ENCODE measurements at places on chromosomes 16 and 17.

DNA sequence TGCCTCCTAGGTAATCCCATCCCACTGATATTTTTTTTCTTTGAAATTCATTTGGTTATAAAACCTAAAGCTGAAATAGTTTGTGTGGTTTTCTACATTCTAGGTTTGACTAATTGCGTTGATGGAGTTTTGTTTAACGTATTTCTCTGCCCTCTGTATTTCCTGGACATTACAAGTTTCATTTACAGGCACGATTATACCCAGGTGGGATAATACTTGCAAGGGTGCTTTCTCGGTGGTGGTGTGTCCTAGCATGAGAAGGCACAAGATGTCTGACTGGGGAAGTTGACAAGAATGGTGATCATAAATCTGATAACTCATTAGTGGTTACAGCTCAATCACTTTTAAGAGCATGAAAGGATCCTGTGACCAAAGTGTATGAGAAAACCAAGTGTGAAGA is 45.0 kb downstream of the DYNLRB2 start:
- DNase-seq = no peak

DNA sequence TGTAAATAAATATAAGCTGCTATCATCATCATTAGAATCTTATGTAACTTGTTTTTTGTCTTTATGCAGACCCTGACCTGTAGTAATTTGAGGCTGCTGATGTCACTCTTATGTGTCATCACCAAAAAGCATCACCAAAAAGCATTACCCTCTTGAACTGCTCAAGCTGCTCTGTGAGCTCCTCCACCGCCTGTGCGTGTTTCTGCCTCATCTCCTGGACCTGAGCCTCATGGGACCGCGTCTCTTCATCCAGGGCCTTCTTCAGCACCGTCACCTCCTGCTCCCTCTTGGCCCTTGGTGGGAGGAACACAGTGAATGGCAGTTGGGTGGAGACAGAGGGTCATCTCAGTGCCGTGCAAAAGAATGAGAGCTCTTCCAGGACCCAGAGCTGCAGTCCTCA is 82.4 kb downstream of the NDE1 start:
- no peak for DNase-seq

DNA sequence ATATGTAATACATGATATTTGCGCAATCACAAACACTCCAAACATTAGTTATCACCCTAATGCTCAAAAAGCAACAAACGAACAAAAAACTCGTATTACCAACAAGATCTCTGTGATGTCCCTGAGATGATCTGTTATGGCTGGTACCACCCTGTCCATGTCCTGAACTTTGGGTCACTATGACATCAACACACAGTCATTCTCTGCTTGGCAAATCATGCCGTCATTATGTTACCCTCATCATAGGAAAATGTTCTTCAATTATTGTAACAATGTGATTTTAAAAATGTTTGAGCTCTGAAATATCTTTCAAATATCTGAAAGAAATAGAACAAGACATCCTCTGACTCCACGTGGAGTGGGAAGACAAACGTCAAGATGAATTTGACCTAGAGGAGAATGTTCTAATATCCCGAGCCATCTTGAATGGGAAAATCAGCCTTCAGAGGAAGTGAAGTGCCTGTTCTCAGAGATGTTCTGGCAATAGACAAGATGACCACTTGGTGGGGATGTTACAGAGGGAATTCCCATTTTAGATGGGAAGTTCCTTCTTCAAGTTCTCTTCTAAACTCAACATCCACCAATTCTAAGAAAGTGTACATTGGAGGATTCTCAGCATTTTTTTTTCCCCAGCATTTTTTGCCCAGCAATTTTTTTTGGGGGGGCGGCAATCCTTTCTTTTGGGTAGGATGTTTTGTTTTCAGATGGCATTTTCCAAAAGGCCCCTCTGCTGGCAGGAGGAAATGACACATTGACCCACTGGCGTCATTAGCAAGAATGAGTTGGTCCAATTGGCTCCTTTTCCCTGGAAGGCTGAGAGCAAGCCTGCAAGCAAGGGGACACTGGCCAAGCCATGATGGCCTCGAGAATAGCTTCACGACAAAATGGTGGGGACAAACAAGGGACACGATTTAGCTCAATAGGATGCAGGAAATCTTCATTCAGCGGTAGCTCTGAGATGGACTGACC is 3.7 kb upstream of the HSD17B2 start:
- DNase-seq = no peak

- DNase-seq = no peak
Observed at GRCh38 chr17:73390851-73391250, 79.0 kb upstream of the CDC42EP4 start.

DNA sequence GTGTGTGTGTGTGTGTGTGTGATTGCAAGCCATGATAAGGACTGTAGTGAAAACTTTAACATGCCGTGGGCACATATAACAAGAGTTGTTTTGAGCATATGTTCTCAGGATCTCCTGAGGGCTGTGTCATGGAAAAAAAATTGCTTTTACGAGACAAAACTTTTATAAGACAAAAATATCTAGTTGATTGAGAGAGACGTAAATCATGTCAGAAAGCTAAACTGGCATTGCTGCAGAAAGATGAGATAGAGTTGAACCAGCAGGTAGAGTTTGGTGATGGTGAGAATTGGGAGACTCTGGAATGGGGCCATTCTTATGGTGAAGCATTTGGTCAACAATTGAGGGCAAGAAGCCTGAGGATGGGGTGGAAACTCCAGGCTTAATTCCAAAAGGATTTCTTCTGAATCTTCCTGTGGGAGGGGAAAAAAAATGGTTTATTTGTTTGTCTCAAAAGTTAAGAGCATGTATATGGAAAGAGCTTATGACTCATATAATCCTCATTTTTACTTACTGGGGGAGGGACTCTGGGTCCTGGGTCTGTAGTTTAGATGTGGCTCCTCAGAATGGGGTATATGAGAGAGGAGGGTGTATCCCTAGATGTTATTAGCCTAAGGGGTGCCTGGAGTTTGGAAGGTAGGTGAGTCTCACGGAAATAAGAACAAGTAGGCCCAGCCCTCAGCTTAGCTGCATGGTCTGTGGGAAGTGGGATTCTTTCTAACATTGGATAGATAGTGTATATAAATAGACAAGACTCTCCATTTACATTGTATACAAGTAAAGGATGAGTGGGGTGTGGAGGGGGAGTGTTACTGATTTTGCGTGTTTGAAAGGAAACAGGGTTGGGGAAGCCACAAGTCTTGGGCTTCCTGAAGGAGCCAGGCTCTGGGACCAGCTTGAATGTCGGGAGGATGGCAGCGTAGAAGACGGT is 7.1 kb downstream of the MINK1 start:
- no peak for DNase-seq

DNA sequence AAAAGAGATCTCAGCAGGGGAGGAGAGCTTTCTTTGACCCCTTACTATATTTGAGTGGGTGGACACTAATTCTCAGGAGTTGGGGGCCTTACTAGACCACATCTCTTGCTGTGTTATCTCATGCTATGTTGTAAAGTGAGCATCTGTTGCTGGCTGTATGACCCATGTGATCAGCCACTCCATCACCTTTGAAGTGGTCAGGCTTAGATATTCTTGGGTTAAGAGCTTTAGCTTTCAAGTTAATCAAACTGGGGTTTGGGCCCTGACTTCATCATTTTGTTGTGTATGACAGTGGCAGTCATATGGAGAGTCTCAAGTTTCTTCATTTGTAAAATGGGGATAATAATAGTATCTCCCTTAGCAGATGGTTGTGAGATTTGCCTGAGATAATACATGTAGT is 201.1 kb downstream of the FTO start:
- DNase-seq = no peak

DNA sequence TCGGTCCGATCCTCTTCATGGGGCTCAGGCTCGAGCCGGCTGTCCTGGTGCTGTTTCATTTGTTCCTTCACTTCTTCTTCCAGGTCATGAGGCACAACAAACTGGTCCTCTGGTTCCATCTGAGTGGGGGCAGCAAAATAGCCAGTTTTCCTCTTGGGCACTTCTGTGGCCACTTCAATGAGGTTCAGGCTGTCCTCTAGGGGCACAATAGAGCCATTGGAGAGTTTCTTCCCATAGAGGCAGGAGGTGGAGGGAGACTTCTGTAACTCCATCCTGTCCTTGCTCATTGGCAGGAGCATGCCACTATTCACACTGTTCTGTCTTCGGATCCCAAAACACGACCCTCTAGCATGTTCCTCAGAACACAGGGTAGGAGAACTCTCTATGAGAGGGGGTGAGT is 22.9 kb downstream of the MARVELD3 start:
- no peak for DNase-seq

DNA sequence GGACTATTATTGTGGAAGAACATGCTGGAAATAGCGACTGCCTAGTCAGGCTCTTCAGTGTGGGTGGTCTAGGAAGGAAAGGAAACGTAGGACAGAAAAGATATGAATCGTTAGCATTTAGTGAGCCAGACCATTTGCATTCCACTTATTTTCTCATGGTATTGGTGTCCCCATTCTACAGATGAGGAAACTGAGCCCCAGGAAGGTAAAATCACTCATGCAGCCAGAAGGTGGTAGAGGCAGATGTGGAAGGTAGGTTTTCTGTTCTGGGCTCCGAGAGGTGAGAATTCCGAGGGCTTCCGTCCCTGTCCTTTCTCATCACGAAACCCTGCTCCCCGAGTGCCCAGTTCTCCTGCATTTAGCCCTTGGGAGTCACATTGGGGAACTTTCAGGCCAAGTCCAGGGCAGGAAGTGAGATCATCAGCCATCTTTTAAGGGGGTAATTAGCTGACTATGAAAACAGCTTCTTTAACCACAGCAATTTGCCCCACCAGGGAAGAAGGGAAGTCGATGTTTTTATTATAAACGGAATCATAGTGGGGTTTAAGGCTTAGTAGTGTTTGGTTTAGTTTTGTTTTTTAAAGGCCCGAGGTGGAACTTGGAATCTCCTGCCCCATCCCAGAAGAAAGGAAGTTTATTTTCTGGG is 110.7 kb upstream of the IRX3 start:
- no peak for DNase-seq

DNA sequence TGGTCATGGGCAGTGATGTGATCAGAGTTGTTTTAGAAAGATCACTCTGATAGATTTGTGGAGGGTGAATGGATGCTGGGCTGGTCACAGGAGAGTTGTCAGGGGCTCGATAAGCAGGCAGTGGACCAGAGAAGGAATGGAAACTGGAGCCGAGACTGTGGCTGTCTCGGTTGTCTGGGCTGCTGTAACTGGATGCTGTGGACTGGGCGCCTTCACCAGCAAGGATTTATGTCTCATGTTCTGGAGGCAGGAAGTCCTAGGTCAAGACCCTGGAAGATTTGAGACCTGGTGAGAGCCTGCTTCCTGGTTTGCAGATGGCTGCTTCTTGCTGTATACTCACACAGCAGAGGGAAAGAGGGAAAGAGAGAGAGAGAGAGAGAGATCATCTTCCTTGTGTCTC is 203.6 kb downstream of the HS3ST4 start:
- DNase-seq = no peak

GRCh38 chr16:58684354-58685083 is at the start of gene SLC38A7:
SLC38A7 (minus strand) TSS chr16:58684770; CDS start chr16:58680126, 4,644 bp downstream.
- peak; percentile 62 for DNase-seq

DNA sequence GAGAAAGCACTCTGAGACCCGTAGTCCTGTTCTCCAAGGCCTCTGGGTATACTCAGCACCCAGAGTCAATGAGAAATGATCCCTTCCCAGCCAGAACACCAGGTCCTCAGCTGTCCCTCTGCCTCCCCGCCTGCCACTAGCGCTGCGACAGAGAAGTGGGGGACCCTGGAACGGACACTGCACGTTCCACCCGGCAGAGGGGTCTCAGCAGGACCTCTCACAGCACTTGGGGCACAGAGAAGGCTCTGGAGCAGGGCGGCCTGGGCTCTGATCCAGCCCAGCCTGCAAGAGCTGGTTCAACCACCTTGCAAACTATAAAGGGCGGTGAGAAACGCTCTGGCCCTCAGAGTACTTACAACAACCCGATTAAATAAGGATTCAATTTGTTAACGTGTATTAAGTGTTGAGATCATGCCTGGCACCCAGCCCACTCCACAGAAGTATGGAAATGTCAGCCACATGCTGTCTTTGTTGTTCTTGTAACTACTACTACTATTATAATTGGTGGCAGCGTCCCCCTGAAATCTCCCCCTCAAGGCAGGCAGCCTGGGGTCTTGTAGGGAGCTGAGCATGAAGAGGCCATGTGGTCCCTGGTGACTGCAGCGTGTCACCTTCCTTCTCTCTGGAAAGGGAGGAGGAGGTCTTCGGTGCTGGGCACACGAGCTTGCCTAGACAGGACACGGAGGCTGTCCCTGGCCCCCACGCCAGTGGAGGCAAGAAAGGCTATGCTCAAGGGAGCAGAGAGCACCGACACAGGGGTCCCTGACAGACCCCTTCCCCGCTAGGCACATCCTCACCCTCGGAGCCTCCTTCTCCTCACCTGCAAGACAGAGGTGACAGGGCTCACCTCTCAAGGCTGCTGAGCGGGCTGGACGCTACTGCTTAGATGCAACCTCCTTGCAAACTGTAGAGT is 2.4 kb downstream of the OSGIN1 start:
- DNase-seq = no peak

- no peak for DNase-seq
Observed at GRCh38 chr17:65535777-65536572, 25.5 kb downstream of the AXIN2 start.

- DNase-seq = no peak
Observed at GRCh38 chr17:78322327-78322857, 37.5 kb downstream of the SOCS3 start.

DNA sequence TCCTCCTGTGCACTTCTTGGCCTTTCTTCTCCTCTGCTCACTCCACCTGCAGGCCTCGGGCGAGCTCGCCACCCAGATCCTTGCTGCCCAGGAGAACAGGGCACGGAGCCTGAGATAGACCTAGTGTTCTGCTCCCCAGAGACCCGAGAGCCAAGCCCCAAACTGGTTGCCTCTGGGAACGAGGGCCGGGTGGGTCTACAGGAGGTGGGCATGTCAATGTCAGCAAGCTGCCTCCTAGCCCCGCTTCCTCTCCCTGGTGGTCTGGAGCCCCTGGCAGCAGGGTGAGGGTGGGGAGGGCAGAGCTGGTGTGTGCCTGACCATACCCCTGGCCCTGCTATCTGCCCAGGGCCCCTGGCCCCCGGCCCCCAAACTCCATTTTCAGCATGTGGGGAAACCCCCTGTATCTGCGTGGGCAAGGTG is 841 bp upstream of the NDRG4 start:
- no peak for DNase-seq

DNA sequence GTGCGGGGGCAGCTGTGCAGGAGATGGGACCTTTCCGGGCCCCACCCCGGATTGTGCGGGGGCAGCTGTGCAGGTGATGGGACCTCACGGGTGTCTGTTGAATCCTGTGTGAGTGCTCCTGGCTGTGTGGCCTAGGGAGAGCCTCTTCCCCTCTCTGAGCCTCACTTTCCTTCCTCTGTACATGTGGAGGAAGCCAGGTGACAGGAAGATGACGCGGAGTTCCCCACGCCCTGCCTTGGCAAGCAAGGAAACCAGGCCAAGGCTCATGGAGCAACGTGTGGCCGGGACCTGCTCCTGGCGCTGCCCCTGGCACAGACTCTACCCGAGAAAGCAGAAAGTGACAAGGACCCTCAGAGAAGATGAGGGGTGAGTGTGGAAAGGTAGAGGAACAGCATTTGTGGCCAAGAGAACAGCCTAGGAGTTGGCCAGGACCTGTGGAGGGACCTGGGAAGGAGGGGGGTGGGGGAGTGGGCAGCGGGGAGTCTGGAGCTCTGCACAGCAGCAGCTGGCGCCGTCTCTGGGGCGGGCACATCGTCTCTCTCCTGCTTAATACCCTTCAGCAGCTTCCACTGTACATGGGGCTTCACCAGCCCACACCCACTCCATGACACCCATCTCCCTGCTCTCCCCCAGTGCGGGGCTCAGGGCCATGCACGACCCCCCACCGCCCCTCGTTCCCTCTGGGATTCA is 38.4 kb upstream of the PABPN1L start:
- no peak for DNase-seq

- no peak for DNase-seq
Observed at GRCh38 chr17:80726558-80727408, 182.1 kb downstream of the RPTOR start.

Measured in activated CD4-positive, alpha-beta T cell treated with anti-CD3 and anti-CD28 coated beads, Interleukin-2, amount 50 U/mL, for 4 hours (primary cell).